ENCODE measurements at places on chromosomes 6 and 20.

- no peak for DNase-seq
These were observed 121.8 kb downstream of the COL9A1 start for GRCh38 chr6:70180901-70181599.

GRCh38 chr6:158825951-158826306 is 6.8 kb upstream of the EZR start:
- DNase-seq = peak; percentile 37

- DNase-seq = no peak
These were observed 23.7 kb downstream of the HLA-A start for GRCh38 chr6:29965873-29966601.

DNA sequence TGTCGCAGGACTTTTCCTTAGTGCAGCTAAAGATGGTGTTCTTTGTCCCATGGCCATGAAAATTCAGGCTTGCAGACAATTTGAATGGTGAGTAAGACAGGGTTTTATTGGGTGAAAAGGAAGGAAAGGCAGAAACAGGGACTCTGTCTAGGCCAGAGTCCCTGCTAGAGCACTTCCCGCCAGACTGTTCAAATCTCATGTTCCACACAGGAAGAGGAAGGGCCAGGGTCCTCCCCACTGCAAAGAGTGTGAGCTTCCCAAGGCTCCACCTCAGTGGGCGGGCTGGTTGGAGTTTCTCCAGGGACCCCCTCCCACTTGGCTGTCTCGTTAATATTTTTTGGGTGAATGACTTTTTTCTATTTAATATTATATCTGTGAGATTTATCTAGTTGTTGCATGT is 29.0 kb downstream of the COL19A1 start:
- no peak for DNase-seq

- DNase-seq = no peak
These were observed 134.0 kb downstream of the SCML4 start for GRCh38 chr6:107689951-107690642.

DNA sequence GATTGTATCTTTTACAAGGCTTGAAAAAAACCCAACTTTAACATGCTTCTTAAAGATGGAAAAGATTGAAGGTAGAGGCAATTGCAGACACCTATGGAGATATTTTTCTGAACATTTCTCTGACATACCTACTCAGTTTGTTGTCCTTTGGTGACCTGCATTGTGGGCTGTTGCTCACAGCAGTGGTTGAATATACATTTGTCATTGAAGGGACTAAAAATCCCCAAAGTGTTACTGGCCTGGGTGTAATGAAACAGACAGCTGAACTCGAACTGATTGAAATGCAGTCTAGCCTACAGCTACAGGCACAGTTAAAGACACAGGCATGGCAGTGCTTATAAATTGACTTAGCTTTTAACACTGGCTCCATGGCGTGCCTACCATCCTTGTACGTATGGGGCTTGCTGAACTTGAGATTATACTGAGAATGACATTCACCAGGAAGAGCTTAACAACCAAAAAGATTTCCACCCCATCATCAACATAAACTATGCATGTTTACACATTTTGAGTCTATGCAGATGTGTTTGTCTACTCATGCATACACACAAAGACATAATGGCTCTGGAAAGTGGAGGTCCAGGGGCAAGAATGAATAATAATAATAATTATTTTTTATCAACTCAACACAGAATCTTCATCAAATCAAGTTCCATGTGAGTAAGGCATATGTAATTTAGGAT is 83.2 kb upstream of the NOX3 start:
- no peak for DNase-seq

DNA sequence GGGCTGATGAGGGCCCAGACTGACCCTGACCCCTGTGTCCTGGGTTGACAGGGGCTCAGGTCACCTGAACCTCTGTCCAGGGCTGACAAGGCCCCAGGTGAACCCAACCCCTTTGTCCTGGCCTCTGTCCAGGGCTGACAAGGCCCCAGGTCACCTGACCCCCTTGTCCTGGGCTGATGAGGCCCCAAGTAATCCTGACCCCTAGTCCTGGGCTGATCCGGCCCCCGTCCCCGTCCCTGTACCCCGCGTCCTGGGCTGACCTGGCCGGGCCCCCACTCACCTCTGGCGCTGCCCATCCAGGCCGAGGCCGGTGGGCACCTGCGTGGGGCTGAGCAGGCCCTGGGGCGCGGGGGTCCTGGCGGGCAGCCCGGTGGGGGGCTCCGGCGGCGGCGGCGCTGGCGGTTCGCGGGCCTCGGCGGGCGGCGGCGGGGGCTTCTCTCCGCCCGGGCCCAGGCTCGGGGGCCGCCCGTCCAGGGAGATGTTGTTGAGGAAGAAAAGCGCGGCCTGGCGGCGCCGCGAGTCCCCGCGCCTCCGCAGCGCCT is 379 bp downstream of the CABLES2 start:
- no peak for DNase-seq

DNA sequence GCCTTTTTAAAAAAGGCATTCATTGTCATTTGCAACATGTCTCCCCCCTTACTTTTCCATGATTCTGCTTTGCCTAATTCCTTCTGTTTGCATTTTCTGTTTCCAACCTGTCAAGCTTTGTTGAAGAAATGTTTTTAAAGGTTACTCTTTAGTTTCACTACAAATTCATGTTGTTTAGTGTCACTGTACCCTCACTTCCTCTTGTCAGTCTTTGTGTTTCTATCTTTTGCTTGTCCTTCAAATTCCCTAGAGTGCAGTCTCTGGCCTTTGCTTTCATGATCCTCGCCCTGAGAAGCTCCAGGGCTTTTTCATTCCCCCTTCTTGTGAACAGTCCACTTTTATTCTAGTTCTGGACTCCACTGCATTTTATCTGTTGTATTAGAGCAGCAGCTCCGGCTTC is 90.6 kb downstream of the MAP3K4 start:
- no peak for DNase-seq

DNA sequence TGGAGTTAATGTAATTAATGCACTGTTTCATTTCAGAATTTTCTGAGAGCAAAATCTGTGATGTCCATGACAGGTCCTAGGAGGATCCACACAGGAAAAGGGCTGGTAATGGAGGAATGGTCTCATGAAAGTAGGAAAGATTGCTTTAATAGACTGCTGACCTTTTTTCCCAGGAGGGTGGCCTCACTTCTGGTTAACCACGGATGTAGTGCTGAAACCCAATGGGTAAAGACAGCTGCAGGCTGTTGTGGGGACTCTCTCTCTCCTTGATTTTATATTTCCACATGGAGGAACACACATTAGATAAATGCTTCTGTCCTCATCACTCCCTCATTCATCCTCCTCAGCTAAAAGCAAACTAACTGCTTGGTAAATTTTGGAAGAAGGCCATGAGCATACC is 23.6 kb upstream of the RIPOR2 start:
- DNase-seq = no peak

GRCh38 chr20:33474097-33474873 is 15.6 kb upstream of the CBFA2T2 start:
- DNase-seq = no peak

DNA sequence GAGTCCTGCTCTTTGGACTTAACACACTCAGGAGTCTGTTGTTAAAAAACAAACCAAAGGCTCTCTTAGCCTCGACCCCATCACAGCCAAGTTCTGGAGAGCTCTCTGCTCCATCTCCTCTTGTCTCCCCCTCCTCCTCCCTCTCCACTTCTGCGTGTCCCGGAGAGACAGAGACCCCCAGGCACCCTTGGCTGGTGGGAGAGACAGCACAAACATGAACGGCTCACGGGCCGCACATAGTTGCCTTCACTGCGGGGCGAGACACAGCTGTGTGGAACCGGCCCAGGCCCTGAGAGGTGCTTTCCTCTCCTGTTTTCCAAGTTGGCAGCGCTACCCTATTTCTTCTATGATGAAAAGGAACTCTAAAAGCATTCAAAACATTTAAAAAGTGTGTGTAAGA is 23.3 kb upstream of the MYT1 start:
- no peak for DNase-seq
